NCI-H460 (cell line): ENCODE measurements at places on chromosomes 3 and 15.

GRCh38 chr3:70464876-70465275, 152.4 kb upstream of the MDFIC2 start:
- no peak for DNase-seq

- DNase-seq, result no peak
These were observed 34.5 kb upstream of the CHST2 start for GRCh38 chr3:143084856-143085731.

GRCh38 chr3:36649125-36649524, 115.2 kb downstream of the DCLK3 start:
- DNase-seq, result no peak

GRCh38 chr3:181757694-181758306, 46.1 kb downstream of the SOX2 start:
- DNase-seq, result no peak

- DNase-seq, result no peak
These were observed 284.2 kb upstream of the ATP11B start for GRCh38 chr3:182508919-182509711.

GRCh38 chr3:29718661-29719065, 437.8 kb downstream of the RBMS3 start:
- no peak for DNase-seq

DNA sequence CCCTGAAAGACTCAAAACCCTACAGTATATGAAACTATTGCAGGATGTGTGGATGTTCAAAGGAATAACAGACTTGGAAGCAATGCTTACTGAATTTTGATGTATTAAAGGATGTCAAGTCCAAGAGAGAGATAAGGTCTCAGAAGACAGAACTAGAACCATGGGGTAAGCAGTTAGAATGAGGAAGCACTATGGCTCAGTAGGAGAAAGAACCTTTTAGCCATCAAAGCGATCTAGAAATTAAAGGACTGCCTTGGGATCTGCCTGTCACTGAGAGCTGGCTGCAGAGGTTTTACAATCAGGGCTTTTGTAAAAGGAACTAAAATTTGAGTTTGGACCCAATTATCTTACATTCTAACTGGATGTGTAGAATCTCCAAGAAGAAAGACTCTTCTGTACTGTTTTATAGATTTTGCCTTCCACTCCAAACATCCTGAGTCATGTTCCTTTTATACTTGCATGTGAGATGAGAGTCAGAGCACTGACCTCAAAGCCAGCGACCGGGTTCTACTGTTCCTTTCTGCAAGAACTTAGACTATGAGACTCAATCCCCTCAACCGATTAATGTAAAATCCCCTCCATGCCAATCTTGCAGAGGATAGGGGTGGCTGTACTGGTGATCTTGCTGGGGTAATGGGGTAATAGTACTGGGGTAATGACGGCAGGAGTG, 412.3 kb upstream of the TPRG1 start:
- DNase-seq, result no peak

DNA sequence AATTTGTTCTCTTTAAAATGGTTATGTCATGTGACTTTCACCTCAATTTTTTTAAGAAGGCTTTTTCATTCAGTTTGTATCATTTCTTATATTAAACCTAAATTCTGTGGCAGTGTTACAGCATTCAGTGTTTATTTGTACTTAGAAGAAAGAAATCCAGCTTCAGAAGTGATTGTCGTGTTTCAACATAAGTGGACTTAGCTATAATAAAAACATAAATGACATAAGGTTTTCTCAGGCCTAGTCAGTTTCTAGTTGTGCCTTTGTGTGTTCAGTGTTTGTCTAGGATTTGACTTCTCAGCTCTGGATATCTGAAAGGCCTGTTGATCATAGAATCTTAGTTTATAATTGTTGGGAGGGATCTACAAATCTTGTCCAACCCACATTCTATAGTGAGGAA, 80.5 kb downstream of the STT3B start:
- no peak for DNase-seq

DNA sequence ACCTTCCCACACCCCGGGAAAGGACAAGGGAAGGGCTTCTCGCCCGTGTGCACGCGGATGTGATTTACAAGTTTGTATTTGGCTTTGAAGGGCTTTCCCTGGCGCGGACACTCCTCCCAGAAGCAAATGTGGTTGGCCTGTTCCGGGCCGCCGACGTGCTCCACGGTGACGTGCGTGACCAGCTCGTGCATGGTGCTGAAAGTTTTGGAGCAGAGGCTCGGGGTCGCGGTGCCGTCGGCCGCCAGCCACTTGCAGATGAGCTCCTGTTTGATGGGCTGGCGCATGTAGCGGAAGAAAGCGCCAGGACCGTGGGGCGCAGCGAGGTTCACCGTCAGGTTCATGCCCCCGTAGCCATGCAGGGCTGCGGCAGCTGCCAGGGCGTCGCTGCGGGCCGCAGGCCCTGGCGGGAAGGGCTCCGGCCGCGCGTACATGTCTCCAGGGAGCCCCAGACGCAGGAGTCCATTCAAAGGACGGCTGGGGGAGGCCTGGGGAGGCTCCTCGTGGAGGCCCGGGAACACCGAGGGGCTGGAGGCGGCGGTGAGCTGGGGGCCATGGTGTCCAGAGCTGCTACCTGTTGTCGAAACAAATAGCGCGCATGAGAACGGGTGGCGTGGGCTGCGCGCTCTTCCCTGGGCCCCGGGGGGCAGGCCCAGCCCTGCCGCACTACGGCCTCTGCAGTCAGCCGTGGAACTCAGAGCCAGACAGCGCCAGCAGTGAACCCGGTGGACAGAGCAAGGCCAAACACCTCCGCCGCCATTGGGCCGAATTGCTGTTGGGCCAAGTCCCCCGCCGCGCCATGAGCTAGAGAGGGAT, 10.2 kb downstream of the ZIC4 start:
- DNase-seq, result no peak

DNA sequence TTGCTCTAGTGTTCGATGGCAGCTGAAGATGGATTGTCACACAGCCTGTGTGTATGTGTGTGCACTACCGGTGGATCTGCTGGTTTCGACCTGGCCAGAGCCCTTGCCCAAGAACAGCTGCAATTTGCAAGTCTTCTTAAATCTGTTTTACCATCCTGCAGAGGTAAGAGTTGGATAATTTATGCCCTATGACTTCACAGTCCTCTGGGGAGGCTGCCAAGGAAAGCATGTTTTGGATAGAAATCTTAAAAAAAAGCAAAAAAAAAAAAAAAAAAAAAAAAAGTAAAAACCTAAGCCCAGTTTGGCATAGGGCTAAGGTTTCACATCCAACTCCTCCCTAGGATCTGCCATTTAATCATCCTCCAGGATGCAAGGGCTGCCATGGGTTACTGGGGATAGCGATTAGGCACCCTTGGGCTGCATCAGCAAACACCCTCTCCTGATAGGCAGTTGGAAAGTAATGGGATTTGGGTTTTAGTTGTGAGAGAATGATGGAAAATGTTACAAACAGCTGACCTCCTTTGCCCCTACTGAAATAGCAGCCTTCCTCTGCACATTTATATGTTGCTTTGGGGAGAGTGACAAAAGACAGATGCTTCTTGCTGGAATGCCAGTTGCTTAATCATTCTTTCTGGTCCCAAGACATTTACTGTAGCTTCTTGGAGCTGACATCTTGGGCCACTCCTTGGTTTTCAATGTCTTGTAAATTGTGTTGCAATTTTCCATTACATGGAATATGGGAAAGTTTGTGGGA, 35.4 kb downstream of the CD200R1L start:
- DNase-seq, result no peak

DNA sequence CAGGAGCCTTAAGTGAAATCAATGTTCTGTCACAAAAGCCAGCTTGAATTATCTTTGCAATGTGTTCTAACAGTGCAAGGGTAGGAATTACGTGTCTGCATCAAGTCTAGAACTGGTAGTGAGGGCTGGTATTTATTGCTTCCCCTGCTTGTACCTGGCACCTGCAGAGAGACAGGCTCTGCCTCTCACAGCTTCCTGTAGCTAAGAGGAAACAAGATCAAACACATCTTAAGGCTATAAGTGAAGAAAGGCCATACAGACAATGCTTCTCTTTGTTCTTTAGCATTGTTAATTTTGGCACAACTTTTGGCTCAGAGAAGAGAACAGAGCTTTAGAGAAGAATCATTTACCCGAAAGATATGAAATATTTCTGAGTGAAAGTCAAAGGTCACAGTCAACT, 479.9 kb downstream of the GRM7 start:
- no peak for DNase-seq

GRCh38 chr3:48318713-48319468, 14.6 kb downstream of the SPINK8 start:
- no peak for DNase-seq

GRCh38 chr15:90083954-90084607, 18.2 kb downstream of the IDH2 start:
- DNase-seq, result no peak

GRCh38 chr15:36323615-36324014, 255.8 kb upstream of the CDIN1 start:
- no peak for DNase-seq

GRCh38 chr3:47096959-47097358, 67.0 kb downstream of the SETD2 start:
- DNase-seq, result no peak

- no peak for DNase-seq
These were observed 44.9 kb upstream of the FURIN start for GRCh38 chr15:90823455-90823974.

GRCh38 chr15:79410237-79410636, 21.9 kb upstream of the MINAR1 start:
- no peak for DNase-seq

DNA sequence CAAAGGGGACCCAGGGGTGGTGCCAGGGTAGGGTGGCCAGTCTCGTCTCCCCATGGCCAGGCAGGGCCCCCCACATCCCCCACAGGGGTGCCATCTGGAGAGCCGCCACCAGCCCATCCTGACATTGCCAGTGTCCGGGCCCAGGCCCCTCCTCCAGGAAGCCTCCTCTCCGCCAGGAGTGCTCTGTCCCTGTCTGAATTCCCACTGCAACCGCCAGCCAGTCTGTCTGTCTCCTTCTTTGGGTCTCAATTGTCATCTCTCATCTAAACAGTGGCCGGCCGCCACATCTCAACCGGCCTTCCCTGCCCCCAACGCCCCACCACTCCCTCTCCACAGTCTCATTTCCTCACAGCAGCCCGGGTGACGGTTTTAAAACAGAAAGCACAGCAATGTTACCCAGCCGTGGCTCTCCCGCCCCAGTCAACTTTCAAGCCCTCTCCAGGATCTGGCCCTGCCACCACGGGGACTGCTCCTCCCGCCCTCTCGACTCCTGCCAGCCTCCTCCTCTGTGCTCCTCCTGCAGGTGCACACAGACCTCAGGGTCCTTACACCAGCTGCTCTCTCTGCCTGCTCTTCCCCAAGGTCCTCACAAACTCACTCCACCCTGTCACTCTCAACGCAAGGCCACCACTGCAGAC, 57.0 kb downstream of the IQSEC1 start:
- no peak for DNase-seq

GRCh38 chr3:127690823-127691452, 18.2 kb downstream of the ABTB1 start:
- peak; percentile 43 for DNase-seq

DNA sequence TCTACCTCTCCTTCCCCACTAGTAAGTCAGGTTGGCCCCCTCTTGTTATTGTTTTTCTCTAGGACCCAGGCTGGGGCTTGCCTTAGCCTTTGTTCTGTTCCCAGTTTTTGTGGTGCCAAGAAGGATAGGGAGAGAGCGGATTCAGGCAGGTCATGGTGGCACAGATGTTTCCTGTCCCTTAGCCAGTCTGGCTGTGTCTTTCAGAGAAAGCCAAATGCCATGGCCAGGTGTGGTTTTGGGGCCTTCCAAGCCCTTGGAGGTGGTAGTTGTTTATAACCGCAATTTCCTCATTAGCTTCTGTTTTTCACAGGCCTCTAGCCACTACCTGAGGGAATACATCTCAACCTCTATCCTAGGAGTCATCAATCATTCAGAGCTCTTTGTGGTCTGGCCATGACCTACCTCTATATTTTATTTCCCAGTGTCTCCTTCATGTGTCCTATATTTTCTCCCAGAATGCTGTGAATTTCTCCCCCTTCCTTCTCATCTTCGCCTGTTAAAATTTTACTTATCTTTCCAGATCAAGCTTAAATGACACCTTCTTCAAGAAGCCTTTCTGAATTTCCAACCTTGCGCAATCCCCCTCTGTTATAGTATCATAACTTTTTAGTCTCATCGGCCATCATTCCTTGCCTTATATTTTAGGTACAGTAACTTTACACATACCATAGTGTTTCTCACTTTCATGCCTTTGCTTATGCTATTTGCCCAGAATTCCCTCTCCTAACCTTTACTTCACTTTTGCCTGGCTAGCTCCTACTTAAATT, 38.2 kb downstream of the TIMP4 start:
- DNase-seq, result no peak

- no peak for DNase-seq
These were observed 3.7 kb downstream of the FSTL1 start for GRCh38 chr3:120446891-120447668.

- no peak for DNase-seq
These were observed 144.7 kb downstream of the TPRG1 start for GRCh38 chr3:189316296-189317019.

- DNase-seq, result no peak
These were observed 8.4 kb downstream of the CSK start for GRCh38 chr15:74790080-74790916.

GRCh38 chr3:186466391-186466974, 77.7 kb downstream of the CRYGS start:
- no peak for DNase-seq
